Activated T-cell treated with anti-CD3 and anti-CD28 coated beads, Interleukin-2, amount 50 U/mL, for 72 hours (primary cell): ENCODE measurements at places on chromosomes 1 and 21.

- no peak for DNase-seq
Observed at GRCh38 chr1:56910441-56910985, 55.3 kb downstream of the C8B start.

DNA sequence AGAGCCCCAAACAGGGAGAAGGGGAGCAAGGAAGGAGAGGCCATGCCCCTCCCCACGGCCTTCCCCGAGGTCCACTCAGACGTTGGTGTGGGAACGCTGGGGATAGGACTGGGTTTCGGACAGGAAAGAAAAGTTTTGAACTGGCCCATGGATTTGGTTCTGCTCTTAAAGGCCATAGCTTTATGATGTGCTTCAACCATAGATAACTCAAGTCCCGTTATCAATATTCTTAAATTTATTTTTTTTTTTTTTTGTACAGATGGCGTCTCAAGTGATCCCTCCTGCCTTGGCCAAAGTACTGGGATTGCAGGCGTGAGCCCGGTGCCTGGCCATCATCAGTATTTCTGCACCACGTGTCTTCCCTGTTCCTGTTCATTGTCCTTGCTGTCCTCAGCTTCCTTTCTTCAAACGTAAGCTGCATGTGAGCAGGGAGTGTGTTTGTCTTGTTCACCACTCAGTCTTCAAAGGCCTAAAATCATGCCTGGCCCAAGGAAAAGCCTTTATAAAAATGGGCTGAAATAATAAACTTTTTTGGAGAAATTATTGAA, 820 bp upstream of the KRTAP10-1 start:
- DNase-seq: no peak

- no peak for DNase-seq
Observed at GRCh38 chr1:51048021-51048420, 54.0 kb upstream of the C1orf185 start.

DNA sequence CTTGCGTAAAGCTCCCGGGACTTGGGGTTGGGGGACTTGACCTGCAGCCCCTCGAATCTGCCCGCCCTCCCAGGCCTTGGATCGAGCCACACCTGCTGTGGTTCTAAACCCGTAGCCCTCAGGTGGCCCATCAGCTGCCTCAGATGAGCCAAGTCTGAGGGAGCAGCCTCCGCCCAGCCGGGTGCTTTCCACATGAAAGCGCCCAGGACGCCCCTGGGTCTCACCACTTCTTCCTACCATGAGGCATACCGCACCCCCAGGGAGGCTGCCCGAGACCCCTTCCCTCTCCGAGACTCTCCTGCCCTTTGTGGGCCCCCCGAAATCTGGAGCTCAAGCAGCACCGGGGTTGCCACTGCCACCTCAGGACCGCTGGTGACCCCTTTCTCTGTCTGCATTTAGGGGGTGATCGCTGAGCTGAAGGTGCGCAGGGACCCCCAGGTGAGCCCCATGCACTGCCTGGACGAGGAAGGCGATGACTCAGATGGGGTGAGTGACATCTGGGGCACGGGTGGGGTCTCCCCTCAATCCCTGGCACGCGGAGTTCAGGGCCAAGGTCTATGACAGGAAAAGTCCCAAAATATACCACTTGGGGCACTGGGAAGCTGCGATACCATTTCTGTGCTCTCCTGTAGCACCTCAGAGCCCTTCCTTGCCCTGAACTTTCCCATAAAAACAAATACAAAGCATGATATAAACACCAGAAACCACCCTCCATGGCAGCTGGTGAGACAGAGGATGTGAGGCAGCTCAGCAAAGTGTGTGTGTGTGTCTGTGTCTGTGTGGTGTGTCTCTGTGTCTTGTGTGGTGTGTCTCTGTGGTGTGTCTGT, 68.5 kb downstream of the SLC19A1 start:
- no peak for DNase-seq

DNA sequence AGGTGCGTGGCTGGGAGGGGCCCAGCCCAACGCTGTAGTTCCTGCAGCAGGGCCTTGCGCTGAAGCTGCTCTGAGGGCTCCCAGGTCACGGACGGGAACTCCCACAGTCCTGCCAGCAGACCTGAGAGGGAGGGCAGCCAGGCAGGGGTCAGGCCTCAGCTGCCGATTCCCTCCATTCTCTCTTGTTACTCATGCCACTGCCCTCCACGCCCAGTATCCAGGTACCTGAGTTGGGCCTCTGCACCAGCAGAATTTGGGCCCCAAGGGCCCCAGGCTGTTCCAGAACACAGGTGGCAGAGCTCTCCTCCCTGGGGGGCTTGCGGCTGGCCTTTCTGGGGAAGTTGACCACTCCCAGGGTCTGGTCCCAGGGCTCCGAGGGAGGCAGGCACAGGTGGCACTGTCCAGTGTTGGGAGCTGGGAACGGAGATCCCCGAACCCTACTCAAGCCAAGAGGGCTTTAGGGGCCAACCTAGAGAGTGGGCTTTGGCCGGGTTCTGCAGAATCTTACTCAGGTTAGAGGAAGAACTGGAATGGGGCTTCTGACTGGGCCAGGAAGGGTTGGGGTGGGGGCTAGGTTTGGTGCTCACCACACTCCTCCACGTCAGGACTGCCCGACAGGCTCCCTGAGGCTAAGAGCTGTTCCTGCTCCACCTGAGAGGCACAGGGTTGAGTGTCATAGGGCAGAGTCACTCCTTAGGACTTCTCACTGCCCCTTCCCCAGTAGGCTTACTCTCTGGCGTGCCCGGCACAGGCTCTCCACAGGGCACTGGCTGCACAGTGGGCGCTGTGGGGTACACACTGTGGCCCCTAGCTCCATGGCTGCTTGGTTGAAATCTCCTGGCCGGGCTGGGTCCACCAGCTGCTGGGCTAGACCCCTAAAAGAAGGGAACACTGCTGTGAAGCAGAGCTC, 5.0 kb downstream of the HPDL start:
- DNase-seq: no peak
